ENCODE measurements at places on chromosomes 2 and 18. TPM values are rescaled to one million over a fixed set of nuclear protein-coding genes. Genes with fewer than 3 reads are reported as not detected.

The FTCDNL1 gene
- 0.21 TPM for total RNA-seq

The ACSL3 gene
- 306 TPM for total RNA-seq

The FBXO41 gene
- total RNA-seq: 3.9 TPM

The CFAP65 gene
- total RNA-seq: under 0.01 TPM

The NT5C1B gene
- total RNA-seq: not detected

The PLEKHH2 gene
- 1.7 TPM for total RNA-seq

The TEKT4 gene
- not detected for total RNA-seq

The NT5DC4 gene
- not detected for total RNA-seq

The AOX1 gene
- total RNA-seq: 4.7 TPM

The HOXD13 gene
- total RNA-seq: not detected

The RAD51AP2 gene
- total RNA-seq: 0.24 TPM

The PLB1 gene
- 0.64 TPM for total RNA-seq

The ALLC gene
- total RNA-seq: not detected

The REG3G gene
- total RNA-seq: not detected

The FANCL gene
- 6.7 TPM for total RNA-seq

The MTX2 gene
- 29.2 TPM for total RNA-seq

The ANKRD29 gene
- total RNA-seq: 14.1 TPM

The ACVR1C gene
- 0.72 TPM for total RNA-seq

The SERPINB10 gene
- 4.8 TPM for total RNA-seq

The ZC3H6 gene
- 9.8 TPM for total RNA-seq

The CFAP210 gene
- not detected for total RNA-seq

The SRD5A2 gene
- total RNA-seq: not detected

The SCG2 gene
- 0.24 TPM for total RNA-seq

The SPHKAP gene
- not detected for total RNA-seq

The TM4SF20 gene
- not detected for total RNA-seq

The ATP9B gene
- 10.2 TPM for total RNA-seq

The ATAD2B gene
- 7.5 TPM for total RNA-seq

Data from tracheal epithelial cell (primary cell).